LHCN-M2 (cell line): ENCODE measurements at places on chromosomes 5 and 9. TPM values are rescaled to one million over a fixed set of nuclear protein-coding genes. Genes with fewer than 3 reads are reported as not detected.

GRCh38 chr5:32446630-32447029, 2.1 kb upstream of the ZFR start:
- no peak for DNase-seq

DNA sequence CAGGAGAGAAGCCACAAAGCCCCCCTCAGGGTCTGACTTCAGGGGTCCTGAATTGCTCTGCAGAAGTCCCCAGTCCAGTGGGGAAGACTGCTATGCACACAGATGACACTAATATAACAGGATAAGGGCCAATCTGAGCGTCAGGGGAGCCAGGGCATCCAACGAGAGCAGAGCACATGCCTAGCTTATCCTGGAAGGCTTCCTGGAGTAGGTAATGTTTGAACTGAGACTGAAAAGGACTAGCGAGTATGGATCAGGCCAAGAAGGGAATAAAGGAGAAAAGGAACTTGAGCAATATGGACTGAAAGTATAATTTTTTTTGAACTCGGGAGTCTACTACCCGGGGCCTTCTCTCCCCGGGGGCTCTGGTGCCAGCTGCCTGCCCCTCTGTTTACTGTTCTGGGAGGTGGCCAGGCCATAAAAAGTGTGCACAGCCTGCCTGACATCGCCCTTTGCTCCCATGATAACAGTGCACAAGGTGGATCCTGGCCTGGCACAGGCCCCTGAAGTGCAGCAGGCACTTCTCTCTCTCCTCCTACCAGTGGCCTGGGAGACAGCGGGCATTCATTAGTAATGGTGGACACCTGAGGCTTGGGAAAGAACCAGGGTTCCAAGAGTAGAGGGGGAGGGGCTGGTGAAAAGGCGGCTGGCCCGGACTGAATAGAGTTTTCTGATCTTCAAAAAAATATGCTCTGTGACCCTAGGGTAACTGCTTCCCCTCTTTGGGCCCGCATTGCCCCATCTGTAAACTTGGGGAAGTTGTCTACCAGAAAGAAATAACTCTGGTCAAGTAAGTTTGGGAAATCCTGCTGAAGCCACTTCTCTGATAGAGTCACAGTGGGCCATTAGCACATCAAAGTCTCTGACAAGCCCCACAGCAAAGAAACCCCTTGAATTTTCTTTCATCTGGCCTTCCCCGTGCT, 4.6 kb upstream of the SLC6A7 start:
- no peak for DNase-seq

GRCh38 chr9:113257863-113258262, 17.5 kb downstream of the CDC26 start:
- no peak for DNase-seq

- no peak for DNase-seq
These were observed 16.2 kb downstream of the NDUFS4 start for GRCh38 chr5:53576674-53577073.

- DNase-seq = no peak
These were observed at the start of gene SHC3 for GRCh38 chr9:89177944-89178829. Gene SHC3 (minus strand): TSS chr9:89178818. CDS start chr9:89178460, 358 bp downstream.

ADCY2 gene
- total RNA-seq = not detected in 2 replicates

SPACA9 gene
- 3.5 and 4.1 TPM in 2 replicates for total RNA-seq
